Activated T-cell treated with anti-CD3 and anti-CD28 coated beads, Interleukin-2, amount 50 U/mL, for 72 hours (primary cell): ENCODE measurements at places on chromosomes 1 and 21. TPM values are rescaled to one million over a fixed set of nuclear protein-coding genes. Genes with fewer than 3 reads are reported as not detected.

LHX4 gene
- total RNA-seq, result not detected

DISC1 gene
- total RNA-seq, result 2.9 TPM

FLG2 gene
- total RNA-seq, result not detected

OR2L2 gene
- total RNA-seq, result 0.12 TPM

GRCh38 chr21:44911384-44912157, 9.1 kb downstream of the ITGB2 start:
- H3K4me1 ChIP-seq, result peaks cover 74% of the 10 kb centered on the region
- H3K27ac ChIP-seq, result peak overlapping the region; percentile 14
- H3K27me3 ChIP-seq, result no peaks in the 10 kb centered on the region

- peaks cover 18% of the 10 kb centered on the region for H3K27me3 ChIP-seq
- DNase-seq, result no peak
- H3K36me3 ChIP-seq, result peaks cover 3% of the 10 kb centered on the region
- no peak overlapping the region for H3K27ac ChIP-seq
Observed at GRCh38 chr1:99218572-99218971, 45.7 kb upstream of the PLPPR4 start.

GRCh38 chr1:93908394-93909145, 660 bp downstream of the GCLM start:
- H3K4me3 ChIP-seq, result peak overlapping the region; percentile 94
- no peaks in the 10 kb centered on the region for H3K27me3 ChIP-seq
- peaks cover 6% of the 10 kb centered on the region for H3K36me3 ChIP-seq
- DNase-seq, result peak; percentile 54

- no peaks in the 10 kb centered on the region for H3K27me3 ChIP-seq
- peaks cover 11% of the 10 kb centered on the region for H3K4me1 ChIP-seq
- DNase-seq, result no peak
- H3K27ac ChIP-seq, result no peak overlapping the region
- no peaks in the 10 kb centered on the region for H3K36me3 ChIP-seq
- H3K4me3 ChIP-seq, result no peak overlapping the region
Observed at GRCh38 chr1:98385652-98386051, 275.9 kb upstream of the SNX7 start.

- H3K36me3 ChIP-seq, result no peaks in the 10 kb centered on the region
- H3K4me1 ChIP-seq, result no peaks in the 10 kb centered on the region
- H3K4me3 ChIP-seq, result no peak overlapping the region
Observed at GRCh38 chr1:196308176-196308575, 300.1 kb downstream of the KCNT2 start.

GRCh38 chr1:159959451-159959850, 5.4 kb upstream of the SLAMF9 start:
- DNase-seq, result no peak
- no peak overlapping the region for H3K27ac ChIP-seq
- peaks cover 15% of the 10 kb centered on the region for H3K27me3 ChIP-seq
- no peak overlapping the region for H3K4me3 ChIP-seq
- no peaks in the 10 kb centered on the region for H3K36me3 ChIP-seq

GRCh38 chr1:99682291-99682751, 36.4 kb downstream of the PALMD start:
- H3K4me1 ChIP-seq, result no peaks in the 10 kb centered on the region
- H3K4me3 ChIP-seq, result no peak overlapping the region
- H3K36me3 ChIP-seq, result no peaks in the 10 kb centered on the region
- peaks cover 14% of the 10 kb centered on the region for H3K27me3 ChIP-seq

- H3K27ac ChIP-seq, result no peak overlapping the region
- DNase-seq, result no peak
- H3K36me3 ChIP-seq, result peaks cover 2% of the 10 kb centered on the region
- no peaks in the 10 kb centered on the region for H3K27me3 ChIP-seq
- peaks cover 17% of the 10 kb centered on the region for H3K4me1 ChIP-seq
Observed at GRCh38 chr1:184905601-184906322, 68.5 kb downstream of the NIBAN1 start.

DNA sequence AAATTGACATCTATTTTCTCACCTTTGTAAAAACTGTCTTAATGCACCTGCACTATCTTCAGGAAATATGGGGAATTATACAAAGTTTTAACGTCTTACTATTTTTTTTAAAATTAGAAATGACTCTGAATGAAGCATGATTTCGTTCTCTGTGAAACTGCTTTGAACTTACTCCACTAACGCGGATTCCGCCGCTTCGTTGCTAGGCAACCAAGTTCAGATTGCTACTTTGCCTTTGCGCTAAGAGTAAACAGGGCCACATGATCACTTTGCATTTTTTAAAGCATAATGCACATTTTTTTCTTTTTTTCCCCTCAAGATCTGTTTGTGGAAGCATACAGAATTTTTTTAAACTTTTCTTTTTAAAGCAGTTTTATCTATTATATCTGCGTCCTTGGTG, 690.5 kb downstream of the BRINP3 start:
- peaks cover 2% of the 10 kb centered on the region for H3K36me3 ChIP-seq
- DNase-seq, result no peak
- no peak overlapping the region for H3K27ac ChIP-seq
- H3K4me3 ChIP-seq, result no peak overlapping the region
- no peaks in the 10 kb centered on the region for H3K4me1 ChIP-seq

DNA sequence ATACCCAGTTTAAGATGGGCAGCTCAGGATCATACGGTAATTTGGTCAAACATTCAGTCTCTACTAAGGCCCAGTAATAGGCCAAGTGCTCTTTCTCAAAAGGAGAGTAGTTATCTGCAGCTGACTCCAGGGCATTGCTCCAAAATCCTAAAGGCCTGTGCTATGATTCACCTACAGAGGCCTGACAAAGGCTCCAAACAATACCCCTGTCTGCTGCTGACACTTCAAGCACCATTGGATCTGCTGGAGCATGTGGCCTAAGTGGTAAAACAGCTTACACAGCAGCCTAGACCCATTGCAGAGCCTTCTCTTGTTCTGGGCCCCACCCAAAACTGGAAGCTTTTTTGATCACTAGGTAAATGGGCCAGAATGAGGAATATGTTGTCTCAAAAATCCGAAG, 22.8 kb downstream of the SLAMF7 start:
- no peak for DNase-seq
- peaks cover 7% of the 10 kb centered on the region for H3K36me3 ChIP-seq
- no peak overlapping the region for H3K27ac ChIP-seq
- H3K4me1 ChIP-seq, result peaks cover 29% of the 10 kb centered on the region

- no peak overlapping the region for H3K27ac ChIP-seq
- peaks cover 30% of the 10 kb centered on the region for H3K4me1 ChIP-seq
- DNase-seq, result no peak
- H3K27me3 ChIP-seq, result peaks cover 11% of the 10 kb centered on the region
- peak overlapping the region; percentile 82 for H3K4me3 ChIP-seq
Observed at GRCh38 chr1:54540582-54541295, 7.3 kb upstream of the ACOT11 start.
